ENCODE measurements at places on chromosomes 6 and 20.

DNA sequence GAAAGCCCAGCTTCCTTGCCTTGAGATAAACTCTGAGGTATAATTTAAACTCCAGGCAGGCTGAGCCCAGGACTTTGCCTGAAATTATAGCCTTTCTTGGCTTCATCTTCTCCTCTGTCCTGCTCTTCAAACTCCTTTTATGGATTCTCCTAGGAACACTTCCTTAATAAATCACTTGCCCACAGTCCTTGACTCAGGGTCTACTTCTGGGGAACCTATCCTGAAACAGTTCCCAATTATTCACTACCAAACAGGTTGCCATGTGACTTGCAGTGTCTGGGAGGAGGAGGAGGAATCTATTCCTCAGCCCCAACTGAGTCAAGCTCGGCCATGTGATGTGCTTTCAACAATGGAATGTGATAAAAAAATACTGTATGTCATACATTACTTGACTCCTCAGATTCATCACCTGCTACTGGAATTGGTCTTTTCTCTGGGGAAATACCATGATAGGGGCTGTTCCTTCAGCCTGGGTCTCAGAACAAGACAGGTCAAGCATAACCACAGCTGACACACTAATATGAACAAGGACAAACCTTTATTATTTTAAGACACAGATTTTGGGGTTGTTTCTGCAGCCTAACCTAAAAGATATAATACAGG is 20.5 kb upstream of the CDKN1A start:
- DNase-seq, result no peak

- DNase-seq, result no peak
These were observed 64.8 kb upstream of the RCAN2 start for GRCh38 chr6:46556053-46556452.

GRCh38 chr6:158661156-158661685 is 11.4 kb downstream of the SYTL3 start:
- no peak for DNase-seq

GRCh38 chr6:111603685-111604084 is 2.0 kb downstream of the TRAF3IP2 start:
- DNase-seq, result no peak

DNA sequence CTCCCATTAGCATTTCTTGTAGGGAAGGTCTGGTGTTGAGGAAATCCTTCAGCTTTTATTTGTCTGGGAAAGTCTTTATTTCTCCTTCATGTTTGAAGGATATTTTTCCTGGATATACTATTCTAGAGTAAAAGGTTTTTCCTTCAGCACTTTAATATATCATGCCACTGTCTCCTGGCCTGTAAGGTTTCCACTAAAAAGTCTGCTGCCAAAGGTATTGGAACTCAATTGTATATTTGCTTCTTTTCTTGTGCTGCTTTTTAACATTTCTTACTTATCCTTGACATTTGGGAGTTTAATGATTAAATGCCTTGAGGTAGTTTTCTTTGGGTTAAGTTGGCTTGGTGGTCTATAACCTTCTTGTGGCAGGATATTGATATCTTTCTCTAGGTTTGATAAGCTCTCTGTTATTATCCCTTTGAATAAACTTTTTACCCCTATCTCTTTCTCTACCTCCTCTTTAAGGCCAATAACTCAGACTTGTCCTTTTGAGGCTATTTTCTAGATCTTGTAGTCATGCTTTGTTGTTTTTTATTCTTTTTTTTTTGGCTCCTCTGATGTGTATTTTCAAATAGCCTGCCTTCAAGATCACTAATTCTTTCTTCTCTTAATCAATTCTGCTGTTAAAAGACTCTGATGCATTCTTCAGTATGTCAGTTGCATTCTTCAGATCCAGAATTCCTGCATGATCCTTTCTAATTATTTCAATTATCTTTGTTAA is 225.0 kb upstream of the ZNF217 start:
- no peak for DNase-seq

GRCh38 chr20:64148581-64148980 is 15.7 kb upstream of the MYT1 start:
- DNase-seq, result no peak

- peak; percentile 88 for DNase-seq
These were observed 2.1 kb downstream of the CTSZ start for GRCh38 chr20:59004763-59005522.

- no peak for DNase-seq
These were observed 207.4 kb downstream of the MYLK4 start for GRCh38 chr6:2543321-2543720.

DNA sequence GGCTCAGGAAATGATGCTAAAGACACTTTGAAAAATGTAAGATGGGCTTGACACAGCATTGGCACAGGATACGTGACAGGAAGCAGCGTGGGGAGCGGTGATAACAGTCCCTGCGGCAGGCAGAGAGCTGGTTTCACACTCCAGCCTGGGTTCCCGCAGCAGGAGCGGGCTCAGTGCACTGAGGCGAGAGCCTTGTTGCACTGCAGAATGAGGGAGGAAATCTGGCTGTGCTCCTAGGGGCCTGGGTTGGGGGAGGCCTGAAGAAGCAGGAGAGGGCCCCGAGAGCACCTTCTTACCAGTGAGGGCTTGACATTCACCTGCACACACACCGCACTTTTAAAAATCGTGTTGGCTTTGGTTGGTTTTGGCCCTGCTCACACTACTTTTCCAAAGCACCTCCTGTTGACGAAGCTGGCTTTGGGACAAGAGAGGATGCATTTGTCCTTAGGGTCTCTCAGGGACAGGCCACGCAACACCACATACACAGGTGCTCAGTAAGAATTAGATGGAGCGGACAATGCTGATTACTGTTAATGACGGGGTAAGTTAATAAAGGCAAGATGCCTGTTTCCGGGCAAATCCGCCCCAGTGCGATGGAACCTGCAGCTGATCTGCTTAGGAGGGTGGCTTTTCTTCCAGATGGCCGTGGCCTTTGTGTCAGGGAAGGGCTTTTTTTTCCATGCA is 49.4 kb upstream of the ARMC2 start:
- no peak for DNase-seq

DNA sequence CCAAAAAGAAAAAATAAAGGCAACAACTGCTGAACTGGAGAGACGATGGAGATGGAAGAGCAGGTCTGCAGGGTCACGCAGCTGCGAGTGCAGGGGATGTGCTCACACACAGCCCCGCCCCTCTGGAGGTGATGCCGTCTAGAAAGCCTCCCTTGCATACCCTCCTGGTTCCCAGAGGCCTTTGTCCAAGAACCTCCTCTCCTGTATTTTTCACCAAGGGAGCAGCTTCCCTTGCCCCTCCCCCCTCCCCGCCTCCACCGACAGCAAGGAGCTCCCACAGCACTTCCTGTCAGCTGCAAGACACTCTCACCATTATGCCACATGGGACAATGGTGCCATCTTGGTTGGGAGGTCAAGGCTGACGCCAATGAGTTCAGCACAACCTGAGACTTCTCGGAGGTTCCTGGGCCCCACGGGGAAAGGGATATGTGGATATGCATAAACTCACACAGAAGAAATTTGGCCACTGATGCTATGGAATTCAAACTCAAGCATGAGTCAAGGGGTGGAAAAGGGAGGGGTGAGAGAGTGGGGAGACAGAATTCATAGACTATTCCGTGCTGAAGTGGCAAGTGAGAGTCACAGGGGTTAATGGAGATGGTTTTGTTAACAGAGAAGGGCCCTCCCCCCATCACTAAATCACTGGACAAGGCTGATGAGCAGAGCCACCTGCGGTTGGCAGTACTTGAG is 132.9 kb downstream of the SCML4 start:
- DNase-seq, result no peak

DNA sequence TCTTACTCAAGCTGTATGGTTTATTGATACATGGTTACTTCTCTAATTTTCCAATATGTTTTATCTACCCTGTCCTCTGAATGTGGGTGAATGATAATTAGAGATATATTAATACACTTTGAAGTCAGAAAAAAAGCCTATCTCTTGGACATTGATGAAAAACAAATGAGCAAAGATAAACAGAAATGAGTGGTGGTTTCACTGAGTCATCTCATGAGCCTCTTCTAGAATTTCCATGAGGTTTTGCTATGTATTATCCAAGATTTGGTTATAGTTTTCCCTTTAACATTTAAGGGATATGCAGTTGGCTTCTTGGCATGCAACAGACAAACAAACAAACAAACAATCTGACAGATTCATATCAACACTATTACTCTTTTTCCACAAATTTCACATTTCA is 586.8 kb downstream of the RFPL4B start:
- no peak for DNase-seq

DNA sequence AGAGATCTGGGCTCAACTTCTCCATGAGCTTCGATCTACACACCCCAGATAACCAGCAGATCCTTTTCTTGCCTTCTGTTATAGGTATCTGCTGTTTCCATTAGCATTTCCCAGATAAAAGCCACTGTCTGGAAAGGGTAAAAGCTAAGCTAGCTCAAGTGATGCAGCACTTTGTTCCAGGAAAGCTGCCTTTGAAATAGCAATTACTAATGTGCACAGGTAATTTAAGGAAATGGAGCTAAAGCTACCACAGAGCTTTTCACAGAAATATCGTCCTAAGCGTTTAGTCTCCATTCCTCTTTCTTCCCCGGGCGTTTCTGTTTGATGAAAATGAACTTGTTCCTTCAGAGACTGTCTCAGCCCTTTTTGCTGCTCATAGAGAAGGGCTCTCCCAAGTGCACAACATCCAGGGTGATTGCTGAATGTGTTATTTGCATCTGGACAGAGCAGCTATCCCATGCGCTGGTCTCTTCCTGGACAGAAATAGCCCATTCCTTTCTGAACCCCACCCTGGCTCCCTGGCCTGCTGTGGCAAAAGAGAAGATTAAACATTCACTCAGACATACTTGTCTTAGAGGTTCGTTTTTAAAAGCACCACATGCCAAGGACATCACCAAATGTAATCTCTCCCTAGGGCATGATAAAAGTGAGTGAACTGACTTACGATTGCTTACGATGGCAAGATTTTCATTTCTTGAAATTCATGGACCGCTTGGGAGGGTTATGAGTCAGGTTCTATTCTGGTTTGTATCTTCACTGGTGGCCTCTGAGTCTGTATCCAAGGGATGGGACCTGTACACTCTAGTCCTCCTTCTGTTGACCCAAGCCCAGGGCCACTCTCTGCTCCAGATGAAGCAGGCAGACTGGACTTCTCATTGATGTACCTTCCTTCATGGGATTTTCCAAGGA is 429.1 kb upstream of the CDH4 start:
- DNase-seq, result no peak

- no peak for DNase-seq
These were observed 84.0 kb upstream of the EYA2 start for GRCh38 chr20:46810448-46811223.

- DNase-seq, result no peak
These were observed at the start of gene C6orf62 for GRCh38 chr6:24719125-24719971. Gene C6orf62 (minus strand): TSS chr6:24719154. CDS start chr6:24718668, 486 bp downstream.

DNA sequence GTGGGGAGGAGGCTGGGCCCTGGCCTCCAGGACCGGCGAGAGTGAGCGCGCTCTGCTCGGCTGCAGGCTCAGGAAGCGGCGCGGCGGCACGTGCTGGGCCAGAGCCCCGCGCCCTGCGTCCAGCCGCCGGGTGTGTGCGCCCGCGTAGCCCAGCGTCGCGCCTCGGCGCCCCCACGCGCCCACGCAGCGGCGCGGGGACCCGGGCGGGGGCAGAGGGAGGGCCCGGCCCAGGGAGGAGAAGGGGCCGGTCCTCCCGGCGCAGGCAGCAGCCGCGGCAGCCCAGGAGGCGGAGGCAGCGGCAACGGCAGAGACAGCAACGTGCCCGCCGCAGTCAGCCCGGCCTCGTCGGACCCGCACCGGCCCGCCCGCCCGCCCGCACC is at the start of gene EYA2:
EYA2 (plus strand) TSS at position 265 of the 380 bp plus-strand sequence. CDS start 95,168 bp downstream, outside the sequence.
- DNase-seq, result no peak

DNA sequence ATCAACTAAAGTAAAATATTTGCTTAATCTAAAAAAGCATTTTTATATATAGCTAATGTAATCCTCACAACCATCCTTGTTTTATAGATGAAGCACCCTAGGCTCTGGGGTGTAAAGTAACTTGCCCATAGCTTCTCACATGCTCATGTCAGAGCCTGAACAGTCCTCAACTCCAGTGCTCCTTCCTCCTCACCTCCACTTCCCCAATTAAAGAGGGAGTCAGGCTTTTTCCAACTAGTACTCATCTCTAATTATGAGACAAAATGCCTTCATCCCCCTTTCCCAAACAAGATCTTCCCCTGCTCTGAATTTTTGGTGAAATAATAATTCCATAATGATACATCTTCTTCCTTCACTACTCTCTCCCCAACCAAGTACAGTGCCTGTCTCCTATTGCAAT is 290.8 kb upstream of the PRDM1 start:
- no peak for DNase-seq

GRCh38 chr6:65161661-65162060 is 545.4 kb downstream of the EYS start:
- DNase-seq, result no peak

- DNase-seq, result no peak
These were observed 86.0 kb upstream of the BHLHE23 start for GRCh38 chr20:63092660-63093215.

- no peak for DNase-seq
These were observed 54.4 kb downstream of the RTN4IP1 start for GRCh38 chr6:106574741-106575458.

GRCh38 chr20:57659517-57660180 is 39.4 kb upstream of the ZBP1 start:
- DNase-seq, result no peak

DNA sequence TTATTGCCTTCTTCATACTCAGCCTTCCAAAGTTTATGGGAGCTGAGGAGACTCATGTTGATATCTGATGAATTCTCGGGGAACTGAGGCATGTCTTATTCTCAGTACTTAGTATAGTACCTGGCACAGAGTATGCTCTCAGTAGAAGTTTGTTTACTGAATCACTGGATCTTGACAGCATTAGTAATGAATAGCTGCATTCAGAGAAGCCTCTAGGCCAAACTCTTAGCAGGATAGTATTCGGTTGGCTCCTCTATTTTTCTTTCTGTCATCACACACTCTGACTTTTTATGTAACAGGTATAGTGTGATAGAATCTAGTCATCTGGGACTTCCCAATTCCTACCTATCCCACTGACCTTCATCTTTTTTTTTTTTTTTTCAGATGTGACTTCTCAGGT is 566.4 kb upstream of the MAN1A1 start:
- no peak for DNase-seq

DNA sequence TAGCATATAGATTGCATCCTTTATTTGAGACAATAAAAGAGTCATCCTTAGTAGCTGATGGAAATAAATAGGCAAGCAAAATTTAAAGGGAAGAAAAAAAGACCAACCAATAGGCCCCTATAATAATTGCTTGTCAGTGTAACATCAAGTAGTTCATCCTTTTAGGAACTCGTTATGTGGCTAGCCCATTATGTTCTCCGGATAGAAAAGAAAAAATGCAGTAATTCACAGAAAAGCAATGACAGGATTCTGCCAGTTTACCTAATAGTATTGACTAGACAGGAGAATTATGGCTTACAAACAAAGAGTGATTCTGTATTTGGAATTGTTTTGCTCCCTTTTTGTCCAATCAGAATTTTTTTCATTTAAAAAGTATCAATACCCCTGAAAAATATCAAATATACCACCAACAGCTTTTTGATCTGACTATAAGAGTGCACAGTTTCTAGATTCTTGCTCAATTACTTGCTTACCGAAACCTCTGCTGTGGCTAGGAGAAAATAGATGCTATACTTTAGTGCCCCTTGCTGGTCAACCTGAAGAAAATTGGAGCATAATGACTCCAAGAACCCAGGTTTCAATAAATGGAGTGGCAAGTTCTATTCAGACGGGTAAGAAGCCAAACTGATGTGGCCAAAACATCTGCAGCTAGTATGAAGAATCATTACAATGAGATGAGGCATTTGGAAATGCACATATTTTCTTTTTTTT is 91.5 kb upstream of the SASH1 start:
- DNase-seq, result no peak

Data from GM12864 (cell line).